ENCODE measurements at places on chromosomes 1 and 21.

DNA sequence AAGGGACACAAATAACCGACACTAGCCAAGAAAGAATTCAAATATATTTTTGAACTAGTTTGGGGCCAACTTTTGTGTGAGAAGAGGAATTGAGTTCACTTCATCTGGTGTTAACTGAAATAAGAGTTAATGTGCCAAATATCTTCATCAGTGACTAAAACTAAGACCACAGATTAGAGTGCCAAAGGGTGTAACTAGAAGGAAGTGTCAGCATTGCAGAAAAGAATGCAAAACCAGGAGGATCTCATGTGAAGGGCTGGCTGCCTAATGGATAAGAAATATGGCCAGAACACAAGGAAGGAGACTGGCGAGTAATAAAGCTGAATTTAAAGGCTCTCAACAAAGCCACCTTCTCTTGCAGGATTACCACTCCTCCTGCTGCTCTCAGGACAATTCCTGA is 61.8 kb upstream of the LRRC8D start:
- DNase-seq: no peak

- no peak for DNase-seq
Observed at GRCh38 chr1:196152086-196152485, 456.2 kb downstream of the KCNT2 start.

- DNase-seq: no peak
Observed at GRCh38 chr1:8754993-8755392, 62.4 kb downstream of the RERE start.

DNA sequence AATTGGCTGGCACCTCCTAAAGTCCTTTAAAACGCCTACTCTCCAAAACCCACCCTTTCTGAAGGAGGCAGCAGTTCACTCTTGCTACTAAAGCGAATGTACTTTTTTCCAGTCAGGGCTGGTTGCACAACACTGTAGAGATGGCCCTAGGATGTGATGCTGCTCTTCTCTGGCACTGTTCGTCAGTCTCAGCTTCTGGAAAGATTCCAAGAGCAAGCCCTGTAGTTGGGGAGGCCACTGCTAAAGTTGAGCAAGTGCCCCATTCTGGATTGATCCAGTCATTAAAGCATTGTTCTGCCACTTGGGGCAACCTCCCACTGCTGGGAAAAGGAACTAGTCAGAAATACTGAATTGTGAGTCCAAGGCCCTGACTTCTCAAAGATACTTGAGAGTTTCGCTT is 28.5 kb upstream of the KCNQ4 start:
- DNase-seq: no peak

- DNase-seq: no peak
Observed at GRCh38 chr1:62058956-62059355, 135.7 kb upstream of the L1TD1 start.

DNA sequence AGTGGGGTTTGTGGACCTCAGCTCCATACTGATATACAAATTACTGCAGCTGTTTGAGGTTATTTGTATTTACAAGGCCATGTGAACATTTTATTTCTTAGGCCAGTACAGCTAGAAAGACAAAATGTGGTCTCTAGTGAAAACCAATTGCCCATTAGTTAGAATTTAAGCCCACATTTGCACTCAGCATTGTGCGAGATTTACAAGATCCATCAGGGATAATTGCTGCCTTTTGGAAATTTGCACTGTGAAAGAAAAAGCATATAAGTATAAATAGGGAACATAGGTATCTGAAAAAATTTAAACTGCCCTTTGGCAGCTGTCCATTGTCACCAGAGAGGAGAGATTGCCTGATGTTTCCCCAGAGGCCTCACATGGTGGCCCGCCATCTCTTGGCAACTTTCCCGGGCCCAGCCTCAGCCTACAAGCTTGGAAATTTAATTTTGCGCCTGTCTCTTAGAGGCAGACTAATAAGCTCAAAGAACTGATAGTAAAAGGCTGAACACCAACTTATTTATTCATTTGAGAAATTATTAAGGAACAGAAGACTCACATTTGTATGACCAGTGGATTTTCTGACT is 120.7 kb downstream of the MAP3K21 start:
- no peak for DNase-seq

GRCh38 chr21:44583089-44583799 is 2.8 kb upstream of the KRTAP10-5 start:
- DNase-seq: no peak

GRCh38 chr1:5566924-5567323 is 425.3 kb downstream of the NPHP4 start:
- DNase-seq: no peak

DNA sequence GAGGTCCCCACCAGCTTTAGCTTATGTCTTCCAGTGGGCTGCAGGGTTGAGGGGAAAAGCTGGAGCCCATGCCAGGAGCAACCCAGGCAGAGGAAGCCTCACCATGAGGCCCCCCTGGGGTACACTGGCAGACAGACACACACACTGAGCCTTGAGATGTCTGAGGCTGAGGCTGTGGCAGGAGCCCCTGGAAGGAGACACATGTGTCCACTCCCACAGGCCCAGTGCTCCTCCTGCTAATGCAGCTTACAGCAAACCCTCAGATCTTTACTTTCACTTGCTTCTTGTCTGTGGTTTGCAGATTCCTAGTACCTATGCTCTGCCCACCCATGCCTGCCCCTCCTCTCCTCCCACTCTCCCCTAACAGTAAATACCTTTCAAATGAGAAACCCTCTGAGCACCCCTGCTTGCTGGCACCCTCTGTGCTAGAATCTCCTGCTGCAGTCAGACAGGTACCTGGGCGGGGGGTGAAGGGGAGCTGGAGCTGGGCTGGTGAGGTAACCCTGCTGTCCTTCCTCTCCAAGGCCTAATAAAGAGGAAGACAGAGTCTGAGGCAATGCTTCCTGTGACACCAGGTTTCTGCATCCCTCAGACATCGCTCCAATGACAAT is 63.4 kb upstream of the NEK2 start:
- peak; percentile 9 for DNase-seq

DNA sequence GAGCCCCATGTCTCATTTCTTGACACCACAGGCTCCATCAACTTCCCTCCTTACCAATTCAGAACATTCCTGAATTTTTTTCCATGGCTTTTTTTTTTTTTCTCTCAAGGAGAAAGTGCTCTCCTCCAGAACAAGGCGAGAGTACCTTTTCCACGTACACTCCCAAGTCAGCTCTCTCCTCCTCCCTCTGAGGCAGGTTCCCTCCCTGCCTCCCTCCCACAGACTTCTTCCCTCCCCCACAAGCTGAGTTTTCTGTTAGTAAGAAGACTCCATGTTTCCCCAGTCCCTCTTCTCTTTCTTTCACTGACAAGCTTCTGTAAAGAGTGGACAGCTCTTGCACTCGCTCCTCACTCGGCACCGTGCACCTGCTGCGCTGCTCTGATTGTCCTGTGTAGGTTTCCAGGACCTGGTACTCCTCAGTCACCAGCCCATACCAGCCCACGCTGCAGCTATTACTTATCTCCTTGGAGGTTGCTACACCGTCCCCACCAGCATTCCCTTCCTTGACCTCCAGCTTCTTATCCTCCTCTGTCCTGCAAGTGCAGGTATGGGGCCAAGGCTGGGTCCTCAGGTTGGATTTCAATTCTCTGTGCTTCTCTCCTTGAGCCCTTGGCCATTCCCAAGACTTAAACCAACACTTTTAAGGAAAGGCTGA is 3.8 kb downstream of the TRAF5 start:
- DNase-seq: no peak

DNA sequence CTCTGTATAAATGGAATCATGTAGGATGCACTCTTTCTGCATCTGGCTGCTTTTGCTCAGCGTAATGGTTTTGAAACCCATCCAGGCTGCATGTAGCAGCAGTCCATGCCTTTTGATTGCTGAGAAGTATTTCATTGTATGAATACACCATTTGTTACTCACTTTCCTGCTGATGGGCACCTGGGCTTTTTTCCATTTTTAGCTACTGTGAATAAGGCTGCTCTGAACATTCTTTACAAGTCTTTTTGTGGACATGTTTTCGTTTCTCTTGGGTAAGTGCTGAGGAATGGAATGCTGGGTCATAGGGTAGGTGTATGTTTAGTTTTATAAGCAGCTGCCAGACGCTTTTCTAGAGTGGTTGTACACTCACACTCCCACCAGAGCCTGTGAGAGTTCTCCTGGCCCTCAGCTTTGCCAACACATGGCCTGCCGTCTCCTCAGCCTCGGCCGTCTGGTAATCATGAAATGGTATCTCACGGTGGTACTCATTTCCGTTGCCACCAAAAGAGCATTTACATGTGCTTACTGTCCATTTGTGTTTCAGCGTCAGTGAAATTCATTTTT is 22.7 kb downstream of the SLX9 start:
- DNase-seq: no peak

DNA sequence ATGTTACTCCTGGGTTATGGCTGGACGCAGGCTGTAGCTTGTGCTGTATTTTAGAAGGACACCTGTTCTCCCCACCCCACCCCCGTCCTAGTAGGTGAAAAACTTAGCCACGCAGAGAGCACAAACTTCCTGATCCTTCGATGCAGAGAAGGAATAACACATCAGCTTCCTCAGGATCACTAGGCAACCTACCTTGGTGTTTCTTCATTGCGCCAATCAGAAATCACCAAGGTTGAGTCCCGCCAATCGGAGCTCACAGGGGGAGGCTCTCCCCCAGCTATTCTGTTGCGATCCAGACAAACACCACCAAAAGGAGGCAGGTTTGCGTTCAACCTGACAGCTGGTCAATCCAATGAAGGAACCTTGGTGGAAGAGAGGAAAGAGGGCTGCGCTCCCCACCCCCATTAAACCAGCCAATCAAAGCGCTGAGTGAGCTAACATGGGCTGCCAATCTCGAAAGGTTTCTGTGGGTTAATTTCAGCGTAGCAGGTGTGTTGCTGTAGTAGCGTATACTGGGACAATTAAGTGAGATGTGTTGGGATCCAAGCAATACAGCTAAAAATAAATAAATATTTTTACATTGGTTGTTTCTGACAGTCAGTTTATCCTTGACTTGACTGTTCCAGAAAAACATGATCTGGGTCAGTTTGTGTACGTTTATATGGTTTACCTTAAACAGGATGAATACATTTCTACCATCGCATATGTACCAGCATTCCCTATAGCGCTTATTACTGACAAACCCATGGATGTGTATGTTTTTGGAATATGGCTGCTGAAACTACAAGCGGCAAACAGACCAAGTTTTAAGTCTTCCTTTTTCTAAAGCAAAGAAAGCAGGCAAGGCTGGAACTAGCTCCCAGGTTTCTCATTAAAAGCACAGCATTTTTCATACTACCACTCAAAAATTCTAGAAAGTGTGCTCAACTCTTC is at the start of gene GOLPH3L:
Gene GOLPH3L, minus strand, starts transcription at position 160 of the 933 bp plus-strand sequence. CDS start 2,316 bp downstream, outside the sequence.
- peak; percentile 95 for DNase-seq

DNA sequence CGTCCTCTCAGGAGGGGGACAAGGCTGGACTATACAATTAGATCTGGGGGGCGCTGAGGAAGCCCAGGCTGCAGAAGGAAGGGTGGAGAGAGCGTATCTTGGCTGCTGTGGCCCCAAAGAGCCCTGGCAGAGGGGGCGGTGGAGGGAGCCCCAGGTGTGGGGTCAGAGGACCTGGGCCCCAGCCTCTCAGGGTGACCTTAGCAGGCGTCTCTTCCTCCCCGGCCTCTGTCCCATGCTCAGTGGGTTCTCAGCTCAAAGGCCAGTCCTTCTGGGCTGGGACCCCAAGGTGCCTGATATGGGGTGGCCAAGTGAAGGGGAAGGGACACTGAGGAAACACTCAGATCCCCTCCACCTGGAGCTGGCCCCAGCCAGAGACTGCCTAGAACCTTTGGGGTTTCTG is 1.8 kb downstream of the FAM131C start:
- DNase-seq: no peak

DNA sequence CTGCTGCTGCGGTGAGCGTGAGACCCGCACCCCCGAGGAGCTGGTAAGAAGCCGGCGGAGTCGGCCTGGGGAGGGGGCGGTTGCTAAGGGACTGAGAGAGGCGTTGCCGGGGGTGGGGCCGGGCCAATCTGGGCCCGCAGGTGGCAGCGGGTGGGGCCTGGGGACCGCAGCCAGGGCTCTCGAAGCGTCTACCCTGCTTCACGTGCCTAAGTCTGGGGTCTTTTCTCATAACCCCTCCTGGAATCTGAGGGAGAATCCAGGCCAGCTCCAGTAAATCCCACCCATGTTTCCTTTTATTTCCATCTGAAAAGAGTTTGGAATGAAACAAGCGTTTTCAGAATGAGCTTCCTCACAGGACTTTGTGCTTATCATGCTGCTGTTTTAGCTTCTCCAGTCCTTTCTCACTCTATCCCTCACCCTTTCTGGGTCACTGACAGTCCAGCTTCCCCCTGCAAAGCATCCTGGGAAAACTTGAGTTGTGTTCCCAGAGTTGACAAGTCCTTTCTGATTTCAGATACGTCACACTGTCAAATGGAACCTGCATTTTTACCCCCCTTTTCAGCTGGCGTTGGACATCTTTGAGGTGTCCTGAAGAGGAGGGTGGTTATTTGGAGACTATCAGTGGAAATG is 431 bp downstream of the CLCN6 start:
- no peak for DNase-seq

GRCh38 chr1:21626921-21627339 is 42.2 kb downstream of the RAP1GAP start:
- DNase-seq: no peak

- DNase-seq: no peak
Observed at GRCh38 chr1:4970532-4970931, 316.1 kb downstream of the AJAP1 start.

- no peak for DNase-seq
Observed at GRCh38 chr1:92443893-92444292, 42.8 kb downstream of the GFI1 start.

DNA sequence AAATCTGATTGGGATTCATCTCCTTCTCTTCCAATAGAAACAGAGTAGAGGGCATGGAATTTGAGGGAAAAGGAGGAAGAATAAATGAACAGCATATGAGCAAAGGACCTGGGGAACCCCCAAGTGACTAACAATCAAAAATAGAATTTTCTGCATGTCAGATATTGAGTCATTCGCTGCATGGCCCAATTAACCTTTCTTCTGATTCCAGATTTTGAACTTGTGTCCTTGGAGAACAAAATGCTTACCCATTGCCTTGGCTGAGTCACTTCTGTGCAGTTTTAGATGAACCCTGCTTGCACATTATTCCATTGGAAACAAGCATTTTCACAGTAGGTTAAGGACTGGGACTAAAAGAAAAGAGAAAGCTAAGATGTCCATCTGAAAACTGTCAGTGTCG is 390.5 kb downstream of the ST6GALNAC3 start:
- DNase-seq: no peak

DNA sequence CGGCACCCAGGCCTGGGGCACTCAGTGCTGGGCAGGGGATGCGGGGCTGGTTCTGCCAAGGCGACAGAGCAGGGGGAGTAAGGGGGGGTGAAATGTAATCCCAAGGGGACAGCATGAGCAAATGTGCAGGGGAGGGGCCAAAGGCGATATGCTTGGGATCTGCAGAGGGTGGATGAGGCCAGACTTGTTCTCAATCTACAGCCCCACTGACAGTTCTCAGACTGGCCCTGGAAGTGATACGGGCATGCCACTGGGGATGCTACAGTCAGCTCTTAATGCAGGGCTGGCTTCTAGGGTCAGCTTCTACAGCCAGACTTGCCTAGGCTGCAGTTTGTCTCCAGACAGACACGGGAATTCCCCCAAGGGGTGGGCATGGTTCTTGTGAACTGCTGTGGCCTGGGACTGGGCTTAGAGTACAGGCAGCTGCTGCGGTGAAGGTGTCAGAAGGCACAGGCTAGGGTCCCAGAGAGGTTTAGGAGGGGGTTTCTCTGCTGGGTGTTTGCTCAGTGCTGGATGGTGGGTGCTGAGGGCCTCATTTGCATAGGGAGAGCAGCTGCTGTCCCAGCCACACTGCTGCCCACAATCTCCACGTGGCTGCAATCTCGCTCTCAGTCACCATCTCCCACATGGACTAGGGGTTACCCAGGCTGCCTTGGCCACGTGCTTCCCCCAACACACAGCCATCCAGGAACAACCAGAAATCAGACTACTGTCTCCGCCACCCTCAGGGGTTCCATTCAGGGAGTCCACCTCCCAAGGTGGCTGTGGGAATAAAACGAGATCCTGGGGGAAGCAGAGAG is 190.1 kb downstream of the HIVEP3 start:
- DNase-seq: peak; percentile 13
